ENCODE measurements at places on chromosomes 7 and 10.

DNA sequence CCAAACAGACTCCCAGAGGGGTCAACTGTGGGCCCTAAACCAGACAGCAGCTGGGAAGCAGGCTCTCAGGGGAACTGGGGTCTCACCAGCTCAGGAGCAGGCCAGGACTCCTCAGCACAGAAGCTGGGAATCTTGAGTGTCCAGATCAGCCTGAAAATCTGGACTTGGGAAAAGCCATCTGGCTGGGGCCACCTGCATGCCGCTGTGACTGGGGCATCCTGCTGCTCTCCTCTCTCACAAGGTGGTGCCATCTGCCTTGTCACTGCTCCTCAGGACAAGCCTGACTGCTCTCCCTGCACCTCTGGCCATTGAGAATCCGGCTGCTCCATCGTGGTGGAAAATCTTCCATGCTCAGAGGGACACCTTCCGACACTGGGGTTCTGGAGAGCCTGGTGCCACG lies 141.4 kb downstream of the PLPP4 start:
- DNase-seq: no peak

- DNase-seq: no peak
Observed at GRCh38 chr7:1572111-1572822, 2.4 kb upstream of the PSMG3 start.

DNA sequence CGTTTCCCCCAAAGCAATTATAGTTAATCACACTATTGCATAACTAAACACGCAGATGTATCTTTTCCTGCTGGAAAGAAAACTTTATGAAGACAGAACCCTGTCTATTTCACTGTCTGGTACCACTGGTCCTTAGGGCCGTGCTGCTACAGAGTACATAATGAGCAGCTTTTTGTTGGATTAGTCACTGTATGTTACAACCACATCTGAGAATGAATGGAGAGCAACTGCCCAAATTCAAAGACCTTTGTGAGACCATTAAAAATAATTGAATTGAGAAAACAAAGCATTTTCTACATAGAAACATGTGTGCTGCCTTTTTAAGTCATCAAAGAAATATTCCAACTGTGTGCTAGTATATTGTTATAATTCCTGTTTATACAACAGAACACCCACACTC lies 111.3 kb upstream of the SORCS1 start:
- DNase-seq: no peak

- no peak for DNase-seq
Observed at GRCh38 chr7:44673771-44674170, 67.3 kb downstream of the OGDH start.

DNA sequence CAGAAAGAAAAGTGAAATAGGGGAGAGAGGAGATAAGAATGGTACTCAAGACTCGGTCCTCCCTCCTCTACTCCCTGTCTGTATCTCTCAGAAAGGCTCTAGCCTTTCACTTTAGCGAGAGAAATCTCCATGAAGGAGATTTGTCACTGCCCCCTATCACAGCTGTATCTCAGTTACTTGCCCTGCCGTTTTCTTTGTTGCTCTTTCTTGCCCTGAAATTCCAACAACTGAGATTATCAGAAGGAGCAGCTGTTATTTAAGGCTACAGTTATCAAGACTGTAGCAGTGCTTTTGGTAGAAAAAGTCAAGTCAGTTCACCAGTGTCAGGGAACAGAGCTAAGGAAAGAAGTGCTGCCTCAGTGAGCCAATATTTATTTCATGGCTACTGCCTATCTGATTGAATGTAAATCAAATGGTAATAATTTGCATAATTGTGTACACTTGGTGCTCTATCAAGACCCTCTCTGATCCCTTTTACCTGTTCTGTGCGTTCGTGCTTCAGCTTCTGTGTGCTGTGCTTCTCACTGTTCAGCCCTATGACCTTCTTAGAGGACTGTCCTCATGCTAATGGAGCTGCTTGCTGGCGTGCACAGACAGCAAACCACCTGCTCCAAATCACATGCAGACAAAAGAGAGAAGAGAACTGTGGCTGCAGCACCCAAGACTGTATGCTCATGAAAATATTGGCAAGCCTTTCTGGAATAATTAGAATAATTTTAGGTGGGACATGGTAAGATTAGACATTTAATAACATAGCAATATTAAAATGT lies 180.2 kb upstream of the FAM3C start:
- no peak for DNase-seq

DNA sequence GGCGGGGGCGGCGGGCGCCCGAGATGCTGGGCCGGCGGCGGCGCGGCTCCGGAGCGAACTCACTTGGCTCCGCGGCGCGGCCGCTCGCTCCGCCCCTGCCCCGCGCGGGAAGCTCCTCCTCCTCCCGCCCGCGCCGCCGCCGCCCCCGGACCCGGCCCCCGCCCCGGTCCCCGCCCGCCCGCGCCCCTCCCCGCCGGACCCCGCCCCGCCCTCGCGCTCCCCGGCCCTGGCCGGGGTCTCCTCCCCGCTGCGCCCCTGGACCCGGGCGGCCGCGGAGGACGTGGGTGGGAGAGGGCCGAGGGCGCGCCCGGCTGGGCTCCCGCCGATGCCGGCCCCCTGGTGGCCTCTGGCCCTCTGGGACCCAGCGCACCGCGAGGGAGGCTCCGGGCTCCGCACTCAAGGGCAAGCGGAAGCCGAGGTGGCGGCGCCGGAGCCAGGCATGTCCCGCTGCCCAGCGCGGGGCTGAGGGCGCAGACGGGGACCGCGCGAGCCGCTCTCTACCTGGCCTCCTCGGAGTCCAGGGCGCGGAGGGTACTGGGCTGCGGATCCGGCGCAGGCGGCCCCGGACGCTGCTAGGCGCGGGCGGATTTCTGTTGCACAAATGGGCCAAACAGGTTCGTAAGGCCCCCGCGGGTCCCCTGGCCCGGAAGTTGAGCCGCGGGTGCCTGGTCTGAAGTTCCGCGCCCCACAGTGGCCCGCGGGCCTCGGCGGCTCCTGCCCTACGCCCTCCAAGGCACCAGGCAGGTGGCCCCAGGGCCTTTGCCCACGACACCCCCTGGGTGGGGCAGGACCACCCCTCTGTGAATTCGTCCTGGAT lies at the start of gene TCERG1L:
TSS of gene TCERG1L (minus strand) at position 61 of the 817 bp plus-strand sequence. CDS start 86 bp downstream, outside the sequence.
- DNase-seq: no peak

DNA sequence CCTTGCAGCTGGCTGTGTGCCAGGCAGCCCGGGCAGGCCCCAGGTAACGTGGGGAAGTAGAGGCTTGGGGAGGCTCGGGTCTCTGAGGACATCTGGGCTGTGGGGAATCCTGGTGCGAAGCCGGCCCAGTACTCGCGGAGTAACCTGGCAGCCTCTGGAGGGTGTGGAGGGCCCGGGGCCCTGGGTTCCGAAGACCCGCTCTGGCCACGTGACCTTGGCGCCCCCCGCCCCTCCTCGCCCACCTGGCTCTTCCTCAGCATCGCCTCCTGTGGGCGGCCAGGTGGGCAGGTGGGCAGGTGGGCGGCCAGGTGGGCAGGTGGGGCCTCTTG lies 143.1 kb downstream of the WDR37 start:
- DNase-seq: no peak

GRCh38 chr10:1202343-1202742 lies 146.2 kb downstream of the WDR37 start:
- no peak for DNase-seq

- no peak for DNase-seq
Observed at GRCh38 chr10:14513123-14513522, 182.4 kb upstream of the FRMD4A start.

DNA sequence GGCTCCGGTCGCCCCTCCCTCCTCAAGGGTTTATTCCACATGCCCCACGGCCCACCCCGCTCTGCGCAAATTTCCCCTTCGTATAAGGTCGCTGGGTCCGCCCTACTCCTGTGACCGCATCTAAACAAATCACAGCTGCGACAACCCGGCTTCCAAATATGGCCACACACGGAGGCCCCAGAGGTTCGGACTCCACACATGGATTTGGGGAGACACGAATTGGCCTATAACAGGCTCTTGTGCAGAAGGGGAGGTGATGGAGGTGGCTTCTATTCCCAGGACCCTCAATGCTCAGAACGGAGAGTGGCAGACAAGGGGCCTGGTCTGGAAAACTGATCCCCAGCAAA lies 90.1 kb downstream of the FOXL3 start:
- no peak for DNase-seq

DNA sequence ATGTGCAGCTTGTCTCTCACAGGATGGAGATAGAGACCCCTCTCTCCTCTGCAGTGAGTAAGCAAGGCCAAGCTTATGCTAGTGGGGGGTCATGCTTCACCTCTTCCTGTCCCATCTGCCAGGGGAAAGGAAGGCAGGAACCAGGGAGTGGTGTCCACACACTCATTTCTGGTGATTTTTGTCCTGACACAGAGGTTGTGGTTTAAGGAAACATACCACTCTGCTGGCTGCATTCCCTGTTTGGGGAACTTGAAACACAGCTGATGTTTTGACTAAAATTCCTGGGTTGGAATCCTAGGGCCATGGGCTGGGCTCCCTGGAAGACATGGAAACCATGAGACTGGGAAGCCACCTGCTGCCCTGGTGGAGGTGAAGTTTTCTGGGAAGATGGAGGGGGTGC lies 21.4 kb downstream of the C10orf120 start:
- no peak for DNase-seq

All from HS-5 (cell line).